Stimulated activated CD8-positive, alpha-beta memory T cell treated with anti-CD3 and anti-CD28 coated beads, Interleukin-7, amount 100 ng/mL, for 1 hour (primary cell): ENCODE measurements at places on chromosomes 16 and 17.

DNA sequence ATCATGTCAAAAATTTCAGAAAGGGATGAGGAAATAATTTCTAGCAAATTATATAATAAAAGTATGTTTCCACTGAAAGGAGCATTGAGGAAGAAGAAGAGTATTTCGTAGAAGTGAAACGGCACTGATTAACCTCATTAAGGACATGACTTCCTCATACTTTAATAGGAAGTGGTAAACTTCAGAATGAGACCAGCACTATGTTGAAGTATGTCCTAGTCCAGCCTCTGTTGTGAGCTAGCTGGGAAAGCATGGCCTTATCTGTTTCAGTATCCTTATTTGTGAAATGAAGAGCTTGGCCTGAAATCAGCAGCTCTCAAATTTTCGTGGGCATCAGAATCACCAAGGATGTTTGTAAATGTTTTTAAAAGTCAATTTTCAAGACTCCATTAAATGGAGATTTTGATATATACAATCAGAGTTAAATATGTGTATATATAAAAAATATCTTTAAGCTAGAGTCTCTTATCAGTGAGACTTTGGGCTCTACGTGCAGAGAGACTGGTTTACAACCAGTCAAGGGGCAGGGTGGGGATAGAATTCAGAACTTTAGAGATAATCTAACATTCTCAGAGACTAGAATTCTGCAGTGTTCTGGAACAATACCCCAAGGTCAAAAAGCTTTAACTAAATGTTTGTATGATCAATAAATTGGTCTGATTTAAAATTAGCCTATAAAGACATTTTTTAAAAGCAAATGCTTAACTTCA is 365.4 kb downstream of the CDH13 start:
- DNase-seq = no peak

DNA sequence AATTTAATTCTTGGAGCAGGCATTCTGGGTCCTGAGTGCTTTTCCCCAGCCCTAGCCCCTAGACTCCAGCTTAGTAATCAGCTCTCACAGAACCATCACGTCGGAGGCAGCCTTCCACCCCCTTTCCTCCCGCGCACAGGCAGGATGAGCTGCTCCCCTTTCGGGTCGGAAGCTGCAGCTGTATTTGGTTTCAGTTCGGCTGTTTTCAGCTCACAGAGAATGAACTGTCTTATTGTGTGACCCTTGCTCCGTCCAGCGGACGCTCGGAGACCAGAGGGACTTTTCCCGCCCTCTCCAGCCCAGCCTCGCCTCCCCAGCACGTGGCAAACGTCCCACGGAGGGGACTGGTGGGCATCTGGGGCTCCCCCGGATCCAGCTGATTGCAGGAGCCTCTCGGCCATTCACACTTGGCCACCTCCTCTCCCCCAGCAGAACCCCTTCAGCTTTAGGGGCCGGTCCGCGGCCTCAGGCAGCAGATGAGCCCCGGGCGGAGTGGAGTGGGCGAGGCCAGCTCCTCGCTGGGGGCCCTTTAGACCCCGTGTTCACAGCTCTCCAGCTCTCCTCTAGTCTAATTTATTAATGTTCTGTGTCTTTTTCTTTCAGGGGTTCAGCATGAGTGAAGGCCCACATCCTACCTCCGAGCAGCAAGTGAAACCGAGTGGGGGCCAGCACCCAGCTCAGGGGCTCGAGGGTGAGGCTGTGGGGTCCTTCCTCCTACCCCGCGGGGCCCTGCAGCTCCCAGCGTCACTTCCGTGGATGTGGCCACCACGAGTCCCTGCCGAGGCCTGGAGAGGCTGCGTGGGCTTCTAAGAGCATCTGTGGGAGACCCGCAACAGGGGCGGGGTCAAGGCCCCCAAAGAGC is 863 bp upstream of the UTS2R start:
- DNase-seq = no peak

- no peak for DNase-seq
Observed at GRCh38 chr17:83204230-83204725, 124.9 kb downstream of the METRNL start.

DNA sequence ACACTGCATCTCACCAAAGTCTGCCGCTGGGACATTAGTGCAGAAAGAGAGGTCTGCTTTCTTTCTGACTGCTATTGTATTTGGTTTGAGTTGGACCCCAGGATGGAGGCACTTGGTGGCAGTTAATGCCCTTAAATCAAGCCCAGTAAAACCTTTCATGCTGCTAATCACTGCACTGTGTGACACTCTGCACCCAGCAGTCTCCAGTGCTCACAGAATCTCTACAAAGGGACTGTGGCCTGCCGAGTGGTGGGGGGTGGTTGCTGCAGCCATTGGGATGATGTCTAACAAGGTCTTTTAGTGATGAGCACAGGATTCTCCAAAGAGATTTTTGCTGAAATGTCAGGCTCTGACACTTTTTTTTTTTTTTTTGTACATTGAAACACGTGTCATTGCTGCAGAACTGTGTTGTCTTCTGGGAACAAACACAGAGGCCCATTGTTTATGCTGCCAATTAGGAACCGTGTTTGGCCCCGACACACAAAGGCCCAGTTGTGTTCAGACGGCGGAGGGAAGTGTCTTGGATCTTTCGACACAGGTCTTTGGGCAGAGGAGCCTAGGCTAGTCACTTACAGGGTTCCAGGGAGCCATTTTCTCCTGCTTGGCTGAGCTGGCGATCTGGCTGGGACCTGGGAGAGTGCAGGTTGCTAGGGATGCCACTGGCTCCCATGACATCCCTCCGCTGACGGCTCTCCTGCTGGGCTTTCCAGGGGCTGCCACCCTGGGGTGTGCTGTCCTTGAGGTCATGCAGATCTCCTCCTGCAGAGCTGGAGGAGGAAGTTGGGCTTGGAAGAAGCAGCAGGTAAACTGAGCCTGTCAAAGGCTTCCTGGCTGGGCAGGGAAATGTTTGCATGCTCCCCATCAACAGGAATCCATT is 16.2 kb upstream of the TNRC6C start:
- no peak for DNase-seq

GRCh38 chr17:41976142-41976768 is 9.7 kb downstream of the CNP start:
- no peak for DNase-seq

DNA sequence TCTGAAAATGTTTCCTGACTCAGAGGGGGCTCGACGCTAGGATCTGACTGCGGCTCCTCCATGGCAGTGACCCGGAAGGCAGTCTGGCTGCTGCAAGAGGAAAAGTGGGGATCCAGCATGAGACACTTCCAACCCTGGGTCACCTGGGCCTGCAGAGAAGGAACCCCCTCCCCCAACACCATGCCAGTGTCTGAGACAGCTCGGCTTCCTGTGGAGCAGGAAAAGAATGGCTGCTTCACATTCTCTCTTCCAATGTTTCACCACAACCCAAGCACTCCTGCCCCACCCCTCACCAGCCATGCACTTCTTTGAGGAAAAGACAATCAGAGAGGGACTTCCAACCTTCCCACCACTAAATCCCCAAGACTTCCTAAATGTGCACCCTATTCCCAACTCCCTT is 10.8 kb downstream of the TP53 start:
- DNase-seq = no peak

- no peak for DNase-seq
Observed at GRCh38 chr16:17098685-17099084, 372.1 kb downstream of the XYLT1 start.

DNA sequence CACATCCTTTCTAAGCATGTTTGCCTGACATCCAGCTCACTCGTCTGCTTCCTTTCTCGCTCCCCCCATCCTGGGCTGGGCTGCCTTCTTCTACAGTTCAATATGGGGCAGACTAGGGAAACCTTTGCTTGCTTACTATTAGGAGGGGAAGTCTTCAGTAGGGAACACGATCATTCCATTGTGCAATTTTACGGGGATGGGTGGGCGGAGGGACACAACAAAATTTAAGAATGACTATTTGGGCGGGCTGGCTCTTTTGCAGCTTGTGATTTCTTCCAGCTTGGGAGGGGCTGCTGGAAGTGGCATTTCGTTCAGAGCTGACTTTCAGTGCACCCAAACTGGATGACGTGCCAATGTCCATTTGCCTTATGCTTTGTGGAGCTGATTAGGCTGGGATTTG is 25.4 kb downstream of the PCTP start:
- DNase-seq = no peak

DNA sequence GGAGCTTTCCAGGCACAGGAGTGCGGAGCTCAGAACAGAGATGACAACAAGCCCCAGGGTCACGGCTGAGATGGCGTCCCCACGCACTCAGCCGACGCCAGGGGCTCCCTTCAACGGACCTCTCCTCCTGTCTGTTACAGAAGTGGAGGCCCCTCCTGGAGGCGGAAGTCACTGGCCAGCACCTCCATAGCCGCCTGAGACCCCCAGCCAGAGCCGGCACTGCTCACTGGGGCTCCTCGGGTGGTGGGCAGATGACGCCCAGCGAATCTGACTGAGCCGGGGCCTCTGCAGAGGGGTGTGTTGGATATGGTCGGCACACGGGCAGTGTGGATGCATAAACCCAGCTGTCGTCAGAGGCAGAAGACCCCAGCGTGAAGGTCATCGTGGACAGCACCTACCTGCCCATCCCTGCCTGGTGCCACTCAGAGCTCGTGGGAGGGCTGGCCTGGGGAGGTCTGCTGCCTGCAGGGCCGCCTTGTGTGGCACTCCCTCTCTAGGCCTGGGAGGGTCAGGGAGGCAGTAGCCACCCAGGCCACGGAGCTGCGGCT is 20.0 kb downstream of the NDUFAF8 start:
- DNase-seq = no peak

DNA sequence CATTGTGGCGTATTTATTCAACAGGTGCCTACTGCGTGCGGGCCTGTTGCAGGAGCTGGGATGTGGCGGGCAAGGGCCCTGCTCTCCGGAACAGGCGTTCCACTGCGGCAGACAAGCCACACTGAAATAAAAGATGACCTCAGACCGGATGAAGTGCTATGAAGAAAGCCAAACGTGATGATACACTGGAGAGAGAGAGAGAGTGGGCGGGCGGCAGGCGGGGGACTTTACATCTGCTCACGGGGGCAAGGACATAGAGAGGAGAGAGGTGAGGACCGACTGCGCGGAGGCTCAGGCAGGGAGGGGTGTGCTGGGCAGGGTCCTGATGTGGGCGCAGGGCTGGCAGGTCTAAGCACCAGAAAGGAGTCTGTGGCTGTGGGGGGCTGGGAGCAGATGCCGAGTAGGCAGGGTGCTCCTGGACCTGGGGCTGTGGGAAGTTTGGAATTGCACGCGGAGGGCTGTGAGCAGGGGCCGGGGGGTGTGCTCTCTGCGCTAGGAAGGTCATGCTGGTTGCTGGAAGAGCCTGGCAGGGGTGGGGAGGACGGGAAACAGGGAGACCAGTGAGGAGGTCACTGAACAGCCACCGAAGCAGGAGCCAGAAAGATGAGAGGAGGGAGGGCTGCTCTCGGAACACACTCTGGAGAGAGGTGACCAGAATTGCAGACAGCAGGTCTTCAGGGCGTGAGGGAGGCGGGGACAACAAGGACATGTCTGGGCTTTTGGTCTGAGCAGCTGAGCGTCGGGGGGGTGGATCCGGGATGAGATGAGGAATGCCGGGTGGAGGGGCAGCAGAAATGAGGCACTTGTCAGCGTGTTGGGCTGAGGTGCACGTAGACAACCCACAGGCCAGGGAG is 9.9 kb downstream of the MXRA7 start:
- no peak for DNase-seq

GRCh38 chr17:83070800-83071341 is 8.5 kb upstream of the METRNL start:
- no peak for DNase-seq

- DNase-seq = no peak
Observed at GRCh38 chr16:50497592-50497991, 50.6 kb upstream of the NKD1 start.

DNA sequence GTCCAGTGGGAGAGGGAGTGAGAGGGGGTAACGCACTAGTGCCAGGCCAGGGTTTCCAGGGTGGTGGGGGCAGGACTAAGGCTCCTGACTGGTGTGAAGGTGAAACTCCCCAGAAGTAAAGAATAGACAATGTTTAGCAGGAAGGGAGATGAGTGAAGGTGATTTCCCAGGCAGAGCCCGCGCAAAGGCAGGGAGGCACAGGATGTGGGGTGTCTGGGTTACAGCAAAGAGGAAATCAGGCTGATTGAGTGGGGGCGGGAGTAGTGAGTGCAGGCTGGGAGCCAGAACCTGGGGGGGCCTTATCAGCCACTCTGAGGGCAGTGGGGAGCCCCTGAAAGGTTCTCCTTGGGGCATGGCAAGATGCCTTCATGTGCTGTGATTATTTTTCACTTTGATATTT is 167.5 kb downstream of the UTP18 start:
- DNase-seq = peak; percentile 13
